ENCODE measurements at places on chromosomes 3 and 15.
A peak's percentile ranks its signal among the peaks of the same experiment; 100 is the strongest.

DNA sequence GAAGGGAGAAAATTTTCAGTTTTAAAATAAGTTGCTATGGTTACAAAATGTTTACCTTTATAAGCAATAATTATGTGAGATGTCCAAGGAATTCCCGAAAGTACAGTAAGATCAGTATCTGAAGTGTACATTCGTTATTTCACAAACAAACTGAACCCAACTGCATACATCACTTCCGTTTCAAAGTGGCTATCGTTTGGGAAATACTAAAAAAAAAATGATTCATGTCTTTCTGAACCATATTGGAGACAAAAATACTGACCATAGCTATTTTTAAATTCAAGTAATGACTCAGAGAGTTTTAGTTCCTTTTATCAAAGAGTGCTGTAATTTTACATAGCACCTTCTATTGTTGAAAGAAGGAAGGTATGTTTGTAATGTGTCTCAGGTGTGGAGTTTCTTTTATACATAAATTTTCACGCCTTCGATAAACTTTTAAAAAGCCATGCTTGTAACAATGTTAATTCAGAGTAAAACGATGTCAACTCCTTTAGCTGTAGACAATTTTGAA is 8.0 kb upstream of the ANKRD28 start:
- DNase-seq = no peak

- no peak for DNase-seq
Measured at GRCh38 chr3:144458283-144458682, 486.7 kb downstream of the DIPK2A start.

- DNase-seq = no peak
Measured at GRCh38 chr3:114442246-114442645, 148.4 kb downstream of the TIGIT start.

DNA sequence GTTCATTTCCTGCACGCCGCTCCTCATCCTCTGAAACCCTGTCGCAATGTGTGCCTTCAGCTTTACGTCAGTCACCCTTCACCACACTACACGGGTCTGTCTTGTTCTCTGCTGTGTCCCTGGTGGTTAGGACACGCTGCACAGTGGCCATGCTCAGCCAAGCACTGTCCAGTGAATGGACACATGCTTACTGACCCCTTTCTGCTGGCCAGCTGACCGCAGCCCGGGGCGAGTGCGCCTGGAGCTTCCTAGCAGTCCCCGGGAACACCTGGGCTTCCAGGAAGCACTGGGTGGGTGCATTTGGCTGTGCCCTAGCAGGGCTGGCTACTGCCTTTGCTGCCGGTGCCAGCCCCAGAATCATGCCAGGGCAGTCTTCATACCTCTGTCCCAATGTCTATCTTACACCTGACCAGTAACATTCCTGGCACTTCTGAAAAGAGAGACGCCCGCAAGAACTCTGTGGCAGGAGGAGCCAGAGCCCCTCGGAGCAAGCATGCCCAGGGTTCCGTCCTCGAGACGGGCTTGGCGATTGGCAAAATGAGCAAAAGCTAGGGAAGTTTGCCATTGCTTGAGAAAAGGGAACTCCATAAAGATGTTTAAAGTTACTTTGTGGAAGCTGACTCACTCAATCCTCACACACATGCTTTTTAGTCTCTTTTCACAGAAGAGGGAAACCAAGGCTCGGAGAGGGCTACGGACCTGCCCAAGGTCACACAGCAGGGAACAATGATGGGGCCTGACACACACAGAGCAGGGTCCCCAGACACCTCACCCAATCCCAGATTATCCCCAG is 15.7 kb upstream of the ZXDC start:
- no peak for DNase-seq

DNA sequence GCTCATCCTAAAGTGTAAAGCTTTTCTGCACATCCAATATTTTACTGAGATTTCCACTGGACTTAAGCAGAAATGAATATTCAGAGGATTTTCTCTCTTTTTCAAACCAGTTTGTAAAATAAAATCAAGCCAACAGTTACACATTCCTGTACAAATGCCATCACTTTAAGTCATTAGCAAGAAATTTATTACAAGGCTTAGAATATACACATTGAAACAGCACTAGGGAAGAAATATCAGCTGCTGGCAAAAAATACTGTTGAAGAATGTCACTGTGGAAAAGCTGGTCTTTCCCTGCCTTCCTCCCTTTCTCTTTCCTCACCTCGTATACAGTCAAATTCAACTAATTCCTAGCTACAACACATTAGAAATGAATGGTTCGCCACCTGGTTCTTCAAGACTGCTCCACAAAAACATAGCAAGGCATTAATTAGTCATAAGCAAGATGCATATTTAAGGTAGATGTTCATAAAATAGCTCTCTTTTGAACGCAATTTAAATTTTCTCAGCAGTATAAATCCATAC is 21.3 kb downstream of the PLOD2 start:
- DNase-seq = no peak

DNA sequence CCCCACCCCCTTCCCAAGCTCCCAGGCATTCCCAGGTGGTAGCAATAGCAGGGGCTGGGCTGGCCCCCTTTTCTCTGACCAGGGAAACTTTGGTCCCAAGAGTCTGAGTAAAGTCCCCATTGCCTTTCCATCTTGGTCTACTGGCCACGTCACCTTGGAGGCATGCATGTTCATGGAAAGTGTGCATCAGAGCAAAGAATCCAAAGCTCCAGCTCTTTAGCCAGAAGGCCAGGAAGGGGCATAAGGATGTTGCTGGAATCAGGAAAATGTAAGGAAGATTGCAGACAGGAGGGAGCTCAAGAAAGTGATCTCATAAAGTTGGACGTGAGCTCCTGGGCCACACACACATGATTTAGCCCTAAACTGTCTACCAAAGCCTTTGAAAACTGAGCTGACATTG is 63.6 kb downstream of the KBTBD12 start:
- no peak for DNase-seq

DNA sequence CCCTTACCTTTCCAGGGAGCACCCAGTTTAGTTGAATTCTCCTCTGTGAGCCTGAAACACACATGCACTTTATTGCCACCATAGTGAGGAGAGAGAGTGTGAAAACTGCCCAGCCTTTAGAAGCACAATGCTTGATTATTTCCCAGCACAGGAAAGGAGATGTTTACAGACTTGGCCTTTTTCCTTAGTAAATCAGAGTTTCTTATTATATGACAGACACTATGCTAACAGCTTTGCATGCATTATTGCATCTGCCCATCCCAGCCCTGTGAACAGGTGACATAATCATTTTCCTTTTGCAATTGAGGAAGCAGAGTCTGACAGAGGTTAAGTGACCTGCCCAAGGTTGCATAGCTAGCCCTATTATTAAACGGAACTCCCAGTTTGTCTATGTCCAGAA is 36.5 kb downstream of the CAPN3 start:
- DNase-seq = no peak

- no peak for DNase-seq
Measured at GRCh38 chr3:123638936-123639689, 54.3 kb upstream of the HACD2 start.

DNA sequence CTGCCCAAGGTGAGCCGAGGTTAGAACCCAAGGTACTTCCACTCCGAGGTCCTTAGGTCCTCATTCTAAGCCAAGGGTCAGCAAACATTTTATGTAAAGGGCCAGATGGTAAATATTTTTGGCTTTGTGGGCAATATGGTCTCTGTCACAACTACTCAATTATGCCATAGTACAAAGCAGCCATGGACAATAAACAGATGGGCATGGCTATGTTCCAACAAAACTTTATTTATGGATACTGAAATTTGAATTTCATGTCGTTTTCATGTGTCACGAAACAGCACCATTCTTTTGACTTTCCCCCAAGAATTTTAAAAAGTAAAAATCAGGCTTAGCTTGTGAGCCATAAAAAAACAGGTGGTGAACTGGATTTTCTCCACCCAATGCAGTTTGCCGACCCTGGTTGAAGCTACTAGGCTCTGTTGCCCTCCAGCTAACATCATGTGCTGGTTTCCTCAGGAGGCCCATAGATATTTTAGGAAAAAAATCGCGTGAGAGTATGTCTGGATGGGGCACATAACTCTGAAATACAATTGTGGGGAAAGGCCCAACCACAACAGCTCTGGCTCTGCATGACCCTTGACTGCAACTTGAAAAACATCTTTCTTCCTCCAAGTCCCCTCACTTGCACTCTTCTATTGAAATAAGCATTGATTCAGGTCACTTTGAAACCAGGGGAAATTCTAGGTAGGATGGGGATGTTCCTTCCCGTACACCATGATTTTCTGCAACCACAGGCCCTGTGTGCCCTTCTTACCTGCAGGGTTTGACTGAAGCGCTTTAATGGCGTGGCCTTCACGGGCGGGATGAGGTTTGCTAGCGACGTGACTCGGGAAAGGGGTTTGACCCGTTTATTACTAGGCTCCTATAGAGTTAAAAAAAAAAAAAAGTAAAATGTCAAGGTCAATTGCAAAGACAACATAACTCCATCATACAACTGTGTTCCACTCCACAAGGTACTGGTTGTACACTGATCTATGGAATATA is 28.5 kb downstream of the ARHGEF3 start:
- no peak for DNase-seq

- DNase-seq = no peak
Measured at GRCh38 chr3:177195242-177195991, 1.9 kb downstream of the TBL1XR1 start.

GRCh38 chr15:59931646-59932261 is 72.4 kb upstream of the FOXB1 start:
- DNase-seq = no peak

DNA sequence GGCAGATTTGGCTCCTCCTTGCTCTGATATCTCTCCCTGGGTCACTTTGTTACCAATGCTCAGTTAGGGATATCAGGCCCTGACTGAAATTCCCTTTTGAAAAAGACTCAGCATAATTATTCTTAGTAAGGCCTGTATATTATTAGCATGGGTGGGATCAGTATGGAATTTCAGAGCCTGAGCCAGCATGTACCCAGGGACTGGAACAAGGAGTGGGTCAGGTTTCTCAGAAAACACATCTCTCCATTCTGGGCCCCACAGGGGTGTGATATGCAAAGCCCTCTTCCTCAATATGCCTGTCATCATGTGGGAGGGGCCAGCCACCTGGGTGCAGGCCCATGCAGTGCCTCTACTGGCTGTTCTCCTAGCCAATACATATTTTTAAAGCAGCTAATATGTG is 423.2 kb downstream of the EPHB1 start:
- DNase-seq = no peak

- DNase-seq = no peak
Measured at GRCh38 chr15:84938726-84939125, 42.9 kb upstream of the PDE8A start.

GRCh38 chr3:134721214-134721613 is 70.4 kb upstream of the KY start:
- no peak for DNase-seq

- DNase-seq = no peak
Measured at GRCh38 chr3:16378920-16379319, 113.9 kb downstream of the OXNAD1 start.

- DNase-seq = no peak
Measured at GRCh38 chr3:3288255-3288654, 108.8 kb upstream of the CRBN start.

DNA sequence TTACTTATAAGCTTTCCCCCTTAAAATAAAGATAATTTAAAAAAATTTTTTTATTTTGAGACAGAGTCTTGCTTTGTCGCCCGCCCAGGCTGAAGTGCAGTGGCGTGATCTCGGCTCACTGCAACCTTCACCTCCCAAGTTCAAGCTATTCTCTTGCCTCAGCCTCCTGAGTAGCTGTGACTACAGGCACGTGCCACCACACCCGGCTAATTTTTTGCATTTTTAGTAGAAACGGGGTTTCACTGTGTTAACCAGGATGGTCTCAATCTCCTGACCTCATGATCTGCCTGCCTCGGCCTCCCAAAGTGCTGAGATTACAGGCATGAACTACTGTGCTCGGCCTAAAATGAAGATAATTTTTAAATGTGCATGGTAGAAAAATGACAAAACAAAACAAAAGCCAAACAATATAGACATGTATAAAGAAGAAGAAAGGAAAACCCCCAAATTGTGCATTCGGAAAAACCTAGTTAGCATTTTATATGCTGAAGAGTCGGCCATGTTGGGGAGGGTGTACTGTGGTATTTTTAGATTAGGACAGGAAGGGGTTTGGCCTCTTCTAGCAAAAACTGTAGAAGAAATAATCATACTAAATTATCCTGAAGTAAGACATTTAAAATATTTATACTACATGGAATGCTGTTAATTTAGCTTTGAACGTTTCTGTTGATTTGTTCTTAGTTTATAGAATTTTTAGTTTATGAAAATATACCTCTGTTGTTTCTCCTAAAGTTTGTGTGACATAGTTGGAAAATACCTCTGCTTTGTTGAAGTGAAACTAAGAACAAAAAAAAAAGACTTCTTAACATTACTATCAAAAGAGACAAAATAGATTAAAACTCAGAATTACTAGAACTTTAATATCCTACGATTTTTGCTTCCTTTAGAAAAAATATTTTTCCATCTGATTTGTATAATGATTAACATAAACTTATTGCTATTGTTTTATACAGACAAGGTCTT is 7.4 kb downstream of the APPL1 start:
- DNase-seq = no peak

GRCh38 chr15:27550635-27551034 is 548.5 kb downstream of the OCA2 start:
- DNase-seq = no peak

DNA sequence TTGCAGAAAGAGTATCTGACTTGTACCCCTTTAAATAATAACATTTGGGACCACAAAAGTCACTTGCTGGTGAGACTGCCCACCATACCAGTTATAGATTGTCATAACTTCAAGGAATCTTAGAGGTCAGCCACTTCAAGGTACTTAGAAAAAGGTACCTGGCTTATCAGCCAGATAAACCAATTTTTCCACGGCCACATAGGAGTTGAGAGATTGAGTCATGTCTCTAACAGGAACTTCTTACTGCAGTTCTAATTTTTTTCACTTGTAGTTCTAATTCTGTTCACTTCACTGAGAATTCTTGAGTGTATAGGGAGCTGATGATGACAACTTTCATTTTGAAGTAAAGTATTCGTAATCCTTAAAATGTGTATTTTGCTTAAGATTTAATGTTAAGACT is 317.1 kb upstream of the CBLB start:
- DNase-seq = no peak

GRCh38 chr15:44968475-44968874 is 12.0 kb downstream of the TERB2 start:
- DNase-seq = no peak

GRCh38 chr3:100634493-100635272 is 25.3 kb downstream of the ADGRG7 start:
- DNase-seq = peak; percentile 68

DNA sequence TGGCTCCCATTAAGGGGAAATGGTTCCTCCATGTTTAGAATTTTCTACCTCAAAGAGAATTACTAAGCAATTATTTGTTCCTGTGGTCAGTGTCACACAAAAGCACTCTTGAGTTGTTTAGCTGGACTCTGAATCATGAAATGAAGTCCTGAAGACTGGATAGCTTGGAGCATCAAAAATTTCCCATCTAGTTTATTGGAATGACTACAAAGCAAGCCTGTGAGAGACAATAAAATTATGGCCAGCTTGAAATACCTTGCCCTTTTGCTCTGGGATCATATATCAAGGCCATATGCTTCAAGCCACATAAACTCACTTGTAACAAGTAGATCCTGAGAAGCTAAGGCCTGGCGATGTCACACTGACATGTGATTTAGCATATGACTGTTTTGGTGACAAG is 292.3 kb downstream of the TIGIT start:
- DNase-seq = no peak
